Cerebellar nuclear complex (tissue), 1 donor: ENCODE measurements at places on chromosomes 5 and 9.

GRCh38 chr5:111231119-111231518, 6.9 kb downstream of the CAMK4 start:
- DNase-seq: no peak

DNA sequence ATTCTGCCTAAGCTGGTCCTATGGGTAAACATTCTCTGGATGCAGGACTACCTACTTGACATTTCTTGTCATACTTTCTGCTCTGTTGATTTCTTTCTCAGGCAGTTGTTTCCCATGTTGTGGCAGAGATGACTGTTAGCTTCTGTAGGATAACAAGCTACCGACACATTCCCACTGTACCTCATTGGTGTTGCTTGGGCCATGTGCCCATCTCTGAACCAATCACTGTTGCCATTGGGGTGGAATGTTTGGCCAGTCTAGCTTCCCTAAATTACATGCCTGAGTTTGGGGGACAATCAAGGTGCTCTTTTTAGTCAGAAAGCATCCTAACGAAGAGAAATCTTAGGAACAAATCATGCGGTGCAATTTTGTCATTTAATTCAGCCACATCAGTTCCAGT, 212.0 kb downstream of the KDM4C start:
- DNase-seq: no peak

DNA sequence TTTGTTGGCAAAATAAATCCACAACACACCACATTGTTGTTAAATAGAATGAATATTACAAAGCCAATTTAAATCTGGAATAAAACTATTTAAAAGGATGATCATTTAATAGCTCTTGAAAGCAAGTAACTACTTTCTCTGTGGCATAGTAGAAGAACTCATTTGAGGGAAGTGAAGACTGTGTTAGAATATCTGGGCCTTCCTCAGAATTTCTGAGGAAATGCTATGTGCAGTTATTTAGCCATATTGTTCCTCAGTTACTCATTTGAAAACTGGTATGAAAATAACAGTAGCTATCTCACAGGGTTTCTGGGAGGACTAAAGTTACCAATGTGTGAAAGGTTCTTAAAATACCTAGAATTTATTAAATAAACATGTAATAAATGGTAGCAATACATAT, 595.8 kb downstream of the PSAT1 start:
- no peak for DNase-seq

DNA sequence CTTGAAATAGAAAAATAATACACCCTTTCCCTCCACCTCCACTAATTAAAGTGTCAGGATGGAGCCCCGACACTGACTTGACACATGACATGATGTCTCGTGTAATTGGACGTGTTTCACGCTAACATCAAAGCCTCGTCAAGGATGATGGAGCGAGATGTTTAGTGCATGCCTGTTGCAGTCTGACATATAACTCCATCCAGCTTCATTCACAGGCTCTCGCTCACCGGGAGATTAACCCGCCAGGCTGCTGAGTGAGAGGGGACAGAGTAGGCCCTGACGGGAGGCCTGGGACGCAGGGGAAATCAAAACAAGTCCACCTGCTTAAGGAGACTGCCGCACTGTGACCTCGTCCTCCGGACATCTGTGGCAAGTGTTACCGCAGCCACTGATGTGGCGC, 263.5 kb downstream of the SLIT3 start:
- DNase-seq: no peak

- DNase-seq: no peak
Measured at GRCh38 chr5:173963182-173963838, 25.7 kb upstream of the C5orf47 start.
